AG04450 (cell line): ENCODE measurements at places on chromosomes 7 and 10. TPM values are rescaled to one million over a fixed set of nuclear protein-coding genes. Genes with fewer than 3 reads are reported as not detected.
A peak's percentile ranks its signal among the peaks of the same experiment; 100 is the strongest.

DNA sequence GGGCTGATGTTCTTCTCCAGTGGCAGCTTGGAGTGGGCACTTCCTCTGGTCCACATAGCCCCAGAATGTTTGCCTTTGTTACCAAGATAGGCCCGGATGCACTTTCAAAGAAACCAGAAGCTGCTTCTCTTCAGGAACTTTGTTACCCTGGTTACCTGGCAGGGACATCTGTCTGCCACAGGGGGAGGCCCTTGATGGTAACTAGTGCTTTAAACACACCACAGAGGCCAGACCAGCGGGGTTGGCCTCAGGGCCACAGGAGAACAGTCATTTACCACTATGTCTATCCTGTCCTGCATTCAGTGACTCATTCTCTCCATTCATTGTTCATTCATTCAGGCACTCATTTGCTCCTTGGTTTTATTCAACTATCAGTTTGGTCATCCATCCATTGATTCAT lies 11.9 kb upstream of the PLEKHA1 start:
- DNase-seq: no peak

Gene CASTOR2
- polyA plus RNA-seq: 3.9 and 8.2 TPM in 2 replicates

DNA sequence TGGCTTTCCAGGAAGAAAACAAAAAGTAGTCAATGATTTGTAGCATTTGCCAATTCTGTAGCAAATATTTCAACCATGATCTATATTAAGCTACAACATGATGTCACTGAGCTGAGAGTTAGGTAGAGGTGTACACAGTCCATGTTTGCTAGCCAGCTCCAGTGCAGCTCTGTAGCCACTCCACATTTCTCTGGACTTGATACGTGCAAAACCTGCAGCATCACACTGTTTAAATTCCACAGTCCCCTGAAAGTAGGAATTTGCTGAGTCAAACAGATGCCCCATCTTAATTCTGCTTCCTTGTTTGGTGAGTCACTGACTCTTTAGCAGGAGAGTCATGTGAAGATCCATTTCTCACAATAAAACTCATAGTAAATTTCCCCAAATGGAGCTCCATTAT lies 89.8 kb upstream of the LRRTM3 start:
- DNase-seq: peak; percentile 37

DNA sequence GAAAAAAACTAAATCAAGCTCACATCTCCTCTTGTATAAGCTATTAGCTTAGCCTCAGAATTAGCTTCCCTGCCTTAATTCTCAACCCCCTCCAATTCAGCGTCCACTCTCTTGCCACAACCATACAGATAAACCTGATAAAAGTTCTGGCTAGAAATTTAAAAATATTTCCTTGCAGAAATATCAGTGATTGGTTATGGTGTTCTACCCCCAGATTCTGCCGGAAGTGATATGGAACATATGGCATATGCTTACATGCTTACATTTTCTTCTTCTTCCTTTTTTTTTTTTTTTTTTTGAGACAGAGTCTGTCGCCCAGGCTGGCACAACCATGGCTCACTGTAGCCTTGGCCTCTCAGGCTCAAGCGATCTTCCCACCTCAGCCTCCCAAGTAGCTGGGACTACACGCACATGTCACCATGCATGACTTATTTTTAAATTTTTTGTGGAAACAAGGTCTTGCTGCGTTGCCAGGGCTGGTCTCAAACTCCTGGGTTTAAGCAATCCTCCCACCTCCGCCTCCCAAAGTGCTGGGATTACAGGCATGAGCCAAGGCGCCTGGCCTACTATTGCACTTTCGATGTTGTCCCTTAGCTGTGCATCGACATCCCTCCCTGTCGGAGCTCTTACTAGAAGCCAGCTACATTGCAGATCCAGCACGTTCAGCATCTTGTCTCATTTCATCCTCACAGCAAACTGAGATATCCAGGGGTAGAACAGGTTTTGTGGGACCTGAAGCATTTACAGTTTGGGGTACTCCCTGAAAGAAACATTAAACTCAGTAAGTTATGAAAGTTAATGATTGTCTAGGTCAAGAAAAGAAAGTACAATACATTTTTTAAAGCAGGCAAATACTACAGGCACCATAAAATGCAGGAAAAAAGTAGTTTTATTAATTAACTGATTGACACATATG lies 205.6 kb upstream of the TCF7L2 start:
- no peak for DNase-seq

Gene OR2A5
- polyA plus RNA-seq: not detected in 2 replicates

- DNase-seq: no peak
Observed at GRCh38 chr10:90530521-90530920, 327.3 kb downstream of the HTR7 start.

- no peak for DNase-seq
Observed at GRCh38 chr7:144786079-144786478, 49.8 kb downstream of the TPK1 start.

Gene ITPRID1
- polyA plus RNA-seq: not detected in 2 replicates

Gene LHPP
- 7.1 and 9.6 TPM in 2 replicates for polyA plus RNA-seq

- DNase-seq: no peak
Observed at GRCh38 chr10:129030996-129031843, 435.8 kb upstream of the MGMT start.

- no peak for DNase-seq
Observed at GRCh38 chr10:21173802-21174714, 276.9 kb upstream of the NEBL start.

Gene UNCX
- polyA plus RNA-seq: not detected in 2 replicates

GRCh38 chr7:112157072-112157471 lies 49.1 kb downstream of the DOCK4 start:
- DNase-seq: no peak

DNA sequence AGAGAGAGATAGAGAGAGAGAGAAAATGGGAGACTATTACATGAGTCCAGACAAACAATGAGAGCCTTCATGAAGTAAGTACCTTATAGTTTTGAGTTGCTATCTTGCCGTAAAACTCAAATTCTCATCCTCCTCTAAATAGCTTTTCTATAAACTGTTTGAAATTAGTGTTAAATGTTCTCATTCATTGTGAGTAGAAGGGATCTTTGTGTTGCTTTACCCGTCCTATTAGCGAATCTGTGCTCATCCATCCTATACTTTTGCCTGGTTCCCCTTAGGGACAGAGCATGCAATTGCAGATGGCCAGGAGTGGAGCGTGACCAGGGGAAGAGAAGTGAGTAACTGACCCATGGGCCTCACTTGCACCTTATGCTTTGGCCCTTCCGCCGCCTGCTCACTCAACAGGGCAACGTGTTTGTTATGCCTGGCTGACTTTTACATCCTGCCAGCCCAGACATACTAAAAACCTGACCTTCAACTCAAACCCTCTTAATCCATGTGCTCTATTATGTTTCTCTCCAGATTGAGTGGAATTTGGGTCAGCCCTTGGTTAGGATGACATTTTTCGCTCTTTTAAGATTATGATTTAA lies 244.2 kb upstream of the YAE1 start:
- no peak for DNase-seq

GRCh38 chr10:34959786-34960185 lies 130.4 kb downstream of the CUL2 start:
- no peak for DNase-seq

Gene ZNF485
- polyA plus RNA-seq: 0.76 and 1.2 TPM in 2 replicates

GRCh38 chr7:87447116-87447635 lies 28.3 kb downstream of the ABCB4 start:
- no peak for DNase-seq

DNA sequence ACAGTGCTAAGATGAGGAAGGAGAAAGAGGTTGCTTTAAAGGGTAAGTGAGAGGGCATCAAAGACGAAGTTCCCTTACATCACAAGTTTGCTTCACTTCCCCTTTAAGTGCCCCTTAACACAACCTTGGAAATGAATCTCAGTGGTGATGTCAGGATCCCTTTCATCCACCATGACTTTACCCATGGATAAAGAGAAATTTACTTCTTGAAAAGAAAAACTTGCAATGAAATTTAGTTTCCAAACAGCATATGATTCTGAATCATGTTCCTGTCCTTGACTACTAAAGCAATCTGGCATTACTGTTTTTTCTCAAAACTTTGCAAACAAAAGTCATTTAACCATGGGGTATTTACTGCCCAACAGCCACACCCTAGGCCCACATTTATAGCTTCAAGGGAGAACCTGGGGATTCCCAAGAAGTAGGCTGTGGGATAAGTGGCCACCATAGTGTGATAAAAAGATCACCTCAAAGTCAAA lies 135.9 kb downstream of the ITGB8 start:
- DNase-seq: no peak

- peak; percentile 89 for DNase-seq
Observed at GRCh38 chr7:23470330-23471105, at the start of gene IGF2BP3. Gene IGF2BP3, minus strand, starts transcription at chr7:23470491. Its CDS starts 381 bp downstream, at chr7:23470110.

DNA sequence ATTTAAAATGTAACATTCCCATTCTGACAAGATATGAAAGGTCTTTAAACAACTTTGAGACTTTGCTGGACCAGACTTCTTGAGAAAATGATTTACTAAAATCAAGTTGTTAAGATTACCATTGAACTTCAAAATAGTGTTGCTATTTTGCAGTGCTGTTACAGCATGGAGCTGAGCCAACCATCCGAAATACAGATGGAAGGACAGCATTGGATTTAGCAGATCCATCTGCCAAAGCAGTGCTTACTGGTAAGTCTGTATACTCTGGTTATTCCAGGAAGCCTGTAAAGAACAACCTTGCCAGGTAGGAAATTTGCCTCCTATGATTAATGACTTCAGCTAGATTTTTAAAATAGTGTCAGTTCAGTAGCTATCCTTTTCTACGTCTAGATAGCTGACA lies 18.8 kb downstream of the TNKS2 start:
- DNase-seq: no peak

Gene HKDC1
- polyA plus RNA-seq: 0.47 and 0.83 TPM in 2 replicates

GRCh38 chr10:30436191-30436611 lies 2.2 kb downstream of the MAP3K8 start:
- DNase-seq: no peak
